ENCODE measurements at places on chromosomes 13 and 19. TPM values are rescaled to one million over a fixed set of nuclear protein-coding genes. Genes with fewer than 3 reads are reported as not detected.

Gene ZNF132
- total RNA-seq: not detected

GRCh38 chr19:16018106-16018755 is 58.1 kb upstream of the TPM4 start:
- H3K36me3 ChIP-seq: no peaks in the 10 kb centered on the region
- H3K4me3 ChIP-seq: no peak overlapping the region
- H3K27ac ChIP-seq: no peak overlapping the region
- H3K27me3 ChIP-seq: no peaks in the 10 kb centered on the region
- DNase-seq: no peak

GRCh38 chr13:23725922-23726321 is 155.7 kb downstream of the TNFRSF19 start:
- H3K27me3 ChIP-seq: no peaks in the 10 kb centered on the region
- H3K27ac ChIP-seq: no peak overlapping the region
- no peak for DNase-seq
- no peaks in the 10 kb centered on the region for H3K4me1 ChIP-seq

DNA sequence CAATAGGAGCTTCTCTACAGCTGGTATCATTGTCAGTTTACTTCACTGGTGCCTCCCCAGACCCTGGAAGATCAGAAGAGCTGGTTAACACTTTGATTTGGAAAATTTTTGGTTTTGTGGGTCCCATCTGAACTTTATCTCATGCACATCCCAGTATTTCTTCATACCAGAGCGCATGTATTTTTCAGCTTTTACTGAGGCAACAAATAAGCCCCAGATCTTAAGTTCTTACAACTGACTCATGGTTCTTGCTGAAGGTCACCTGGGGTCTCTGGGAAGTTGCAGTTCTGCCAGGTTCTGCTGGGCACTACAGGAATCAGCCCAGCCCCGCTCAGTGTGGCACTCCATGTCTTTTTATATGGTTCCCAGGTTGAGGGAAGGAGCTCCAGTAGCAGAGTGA is 1249.9 kb downstream of the EFNB2 start:
- no peaks in the 10 kb centered on the region for H3K36me3 ChIP-seq
- no peak overlapping the region for H3K27ac ChIP-seq
- no peak overlapping the region for H3K4me3 ChIP-seq
- H3K27me3 ChIP-seq: no peaks in the 10 kb centered on the region

- H3K36me3 ChIP-seq: no peaks in the 10 kb centered on the region
- H3K4me1 ChIP-seq: no peaks in the 10 kb centered on the region
- no peaks in the 10 kb centered on the region for H3K27me3 ChIP-seq
- no peak overlapping the region for H3K4me3 ChIP-seq
- no peak for DNase-seq
Observed at GRCh38 chr19:28329429-28329828, 883.5 kb downstream of the UQCRFS1 start.

- no peak overlapping the region for H3K4me3 ChIP-seq
- no peaks in the 10 kb centered on the region for H3K4me1 ChIP-seq
- no peak overlapping the region for H3K27ac ChIP-seq
- no peak for DNase-seq
Observed at GRCh38 chr13:31052478-31052877, 109.2 kb downstream of the HSPH1 start.

Gene SLC17A7
- total RNA-seq: 1.2 TPM

Gene KLK6
- not detected for total RNA-seq

Gene ERFL
- 0.18 TPM for total RNA-seq

- H3K27me3 ChIP-seq: no peaks in the 10 kb centered on the region
- no peak for DNase-seq
- no peak overlapping the region for H3K4me3 ChIP-seq
- no peaks in the 10 kb centered on the region for H3K36me3 ChIP-seq
Observed at GRCh38 chr13:59103004-59103768, 1060.5 kb downstream of the DIAPH3 start.

- H3K36me3 ChIP-seq: no peaks in the 10 kb centered on the region
- H3K4me3 ChIP-seq: no peak overlapping the region
- H3K27ac ChIP-seq: no peak overlapping the region
- no peaks in the 10 kb centered on the region for H3K4me1 ChIP-seq
- H3K27me3 ChIP-seq: no peaks in the 10 kb centered on the region
Observed at GRCh38 chr13:43227721-43228120, 204.3 kb downstream of the DNAJC15 start.

DNA sequence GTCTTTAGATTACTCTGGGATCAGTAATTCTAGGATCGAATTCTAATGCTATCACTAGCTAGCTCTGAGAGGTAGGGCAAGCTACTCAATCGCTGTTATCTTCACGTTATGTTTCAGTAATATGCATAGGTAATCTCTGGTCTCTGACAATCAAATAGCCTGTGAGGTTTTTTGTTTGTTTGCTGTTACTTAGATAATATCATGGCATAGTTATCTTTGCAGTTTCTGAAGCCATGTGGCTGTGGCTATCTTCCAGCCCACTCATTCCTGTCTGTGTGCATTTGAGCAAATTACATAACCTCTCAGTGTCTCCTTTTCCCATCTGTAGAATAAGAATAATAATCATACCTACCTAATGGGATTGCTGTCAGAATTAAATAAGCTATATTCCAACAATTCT is 330.2 kb downstream of the PCDH9 start:
- H3K4me1 ChIP-seq: no peaks in the 10 kb centered on the region
- H3K4me3 ChIP-seq: no peak overlapping the region
- H3K36me3 ChIP-seq: no peaks in the 10 kb centered on the region

Gene ZNF446
- total RNA-seq: 20.7 TPM

Gene ZNF418
- 5.1 TPM for total RNA-seq

GRCh38 chr19:991174-991931 is 7.2 kb downstream of the WDR18 start:
- no peak overlapping the region for H3K4me3 ChIP-seq
- H3K27me3 ChIP-seq: no peaks in the 10 kb centered on the region
- DNase-seq: no peak
- peaks cover 8% of the 10 kb centered on the region for H3K4me1 ChIP-seq
- H3K36me3 ChIP-seq: no peaks in the 10 kb centered on the region

Gene OR10H2
- not detected for total RNA-seq

- no peaks in the 10 kb centered on the region for H3K36me3 ChIP-seq
- H3K4me3 ChIP-seq: no peak overlapping the region
- DNase-seq: no peak
- H3K4me1 ChIP-seq: no peaks in the 10 kb centered on the region
Observed at GRCh38 chr13:32073180-32073864, 41.7 kb downstream of the FRY start.

Gene PSG6
- total RNA-seq: not detected

Gene DZIP1
- total RNA-seq: 22.9 TPM

DNA sequence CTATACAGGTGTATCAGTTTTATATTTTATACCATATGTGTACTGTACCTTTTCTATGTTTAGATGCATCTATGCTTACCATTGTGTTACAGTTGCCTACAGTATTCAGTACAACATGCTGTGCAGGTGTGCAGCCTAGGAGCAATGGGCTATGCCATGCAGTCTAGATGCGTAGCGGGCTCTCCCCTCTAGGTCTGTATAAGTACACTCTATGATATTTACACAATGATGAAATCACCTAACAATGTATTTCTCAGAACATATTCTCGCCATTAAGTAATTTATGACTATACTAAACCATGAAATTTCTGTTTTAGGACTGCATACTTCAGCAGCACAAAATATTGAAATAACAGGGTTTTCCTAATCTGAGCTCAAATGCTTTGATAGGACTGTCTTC is 179.6 kb downstream of the RFC3 start:
- no peak overlapping the region for H3K27ac ChIP-seq
- H3K4me3 ChIP-seq: no peak overlapping the region
- no peaks in the 10 kb centered on the region for H3K36me3 ChIP-seq
- no peaks in the 10 kb centered on the region for H3K27me3 ChIP-seq
- H3K4me1 ChIP-seq: no peaks in the 10 kb centered on the region
- no peak for DNase-seq

DNA sequence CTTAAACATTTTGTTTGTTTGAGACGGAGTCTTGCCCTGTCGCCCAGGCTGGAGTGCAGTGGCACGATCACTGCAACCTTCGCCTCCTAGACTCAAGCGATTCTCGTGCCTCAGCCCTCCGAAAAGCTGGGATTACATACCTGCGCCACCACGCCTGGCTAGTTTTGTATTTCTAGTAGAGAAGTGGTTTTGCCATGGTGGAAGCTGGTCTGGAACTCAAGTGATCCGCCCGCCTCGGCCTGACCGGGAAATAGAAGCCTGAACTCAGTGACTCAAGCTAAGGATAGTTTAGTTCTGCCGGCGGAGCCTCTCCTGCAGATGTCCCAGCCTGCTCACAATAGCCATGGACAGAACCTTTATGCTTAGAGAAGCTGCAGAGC is 53.0 kb upstream of the ZNF254 start:
- no peaks in the 10 kb centered on the region for H3K27me3 ChIP-seq
- DNase-seq: no peak
- H3K4me1 ChIP-seq: 0 out of 2 replicates have a peak, but pooled peaks cover 3% of the 10 kb centered on the region
- H3K4me3 ChIP-seq: peak overlapping the region; percentile 90
- peaks cover 5% of the 10 kb centered on the region for H3K36me3 ChIP-seq

DNA sequence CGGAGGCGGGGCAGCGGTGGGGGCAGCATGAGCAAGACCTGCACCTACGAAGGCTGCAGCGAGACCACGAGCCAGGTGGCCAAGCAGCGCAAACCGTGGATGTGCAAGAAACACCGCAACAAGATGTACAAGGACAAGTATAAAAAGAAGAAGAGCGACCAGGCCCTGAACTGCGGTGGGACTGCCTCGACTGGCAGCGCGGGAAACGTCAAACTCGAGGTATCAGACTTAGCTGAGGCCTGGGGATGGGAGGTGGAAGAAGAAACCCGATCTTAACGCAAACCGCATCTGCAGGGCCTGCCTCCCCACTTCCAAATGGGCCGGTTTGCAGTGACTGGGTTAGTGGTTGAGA is 693 bp downstream of the RFXAP start:
- no peak for DNase-seq
- H3K4me3 ChIP-seq: peak overlapping the region; percentile 76
- H3K4me1 ChIP-seq: peaks cover 9% of the 10 kb centered on the region
- no peaks in the 10 kb centered on the region for H3K36me3 ChIP-seq
- H3K27ac ChIP-seq: peak overlapping the region; percentile 57

DNA sequence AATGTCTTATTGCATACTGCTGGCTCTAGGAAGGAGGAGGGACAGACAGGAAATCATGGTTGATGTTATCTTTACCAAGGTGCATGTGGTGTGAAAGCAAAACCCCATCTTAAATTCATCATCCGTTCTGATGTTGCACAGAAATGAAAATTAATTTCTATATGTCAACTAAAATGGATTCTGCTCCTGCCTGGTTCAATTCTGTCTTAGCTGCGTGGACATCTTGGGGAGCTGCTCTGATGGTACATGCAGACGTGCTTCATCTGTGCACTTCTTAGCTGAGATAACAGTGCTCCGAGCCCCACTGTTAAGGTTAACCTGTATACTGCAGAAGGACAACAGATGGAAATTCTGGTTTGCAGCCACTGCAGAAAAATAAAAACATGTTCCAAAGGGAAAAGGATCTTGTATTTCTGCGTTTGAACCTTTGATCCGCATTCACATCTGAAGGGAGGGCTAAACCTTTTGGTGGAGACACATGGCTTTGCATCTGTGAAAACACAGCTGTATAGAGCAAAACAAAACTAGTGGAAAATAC is 155.6 kb downstream of the TM9SF2 start:
- DNase-seq: no peak
- H3K4me3 ChIP-seq: no peak overlapping the region
- H3K36me3 ChIP-seq: no peaks in the 10 kb centered on the region
- peaks cover 12% of the 10 kb centered on the region for H3K4me1 ChIP-seq

Gene ZNF865
- 25.6 TPM for total RNA-seq

- no peaks in the 10 kb centered on the region for H3K4me1 ChIP-seq
- H3K36me3 ChIP-seq: no peaks in the 10 kb centered on the region
- H3K27ac ChIP-seq: no peak overlapping the region
- no peak overlapping the region for H3K4me3 ChIP-seq
Observed at GRCh38 chr19:9958379-9958821, 22.1 kb upstream of the OLFM2 start.

- no peaks in the 10 kb centered on the region for H3K27me3 ChIP-seq
- H3K4me3 ChIP-seq: peak overlapping the region; percentile 61
- H3K27ac ChIP-seq: peak overlapping the region; percentile 73
- no peaks in the 10 kb centered on the region for H3K36me3 ChIP-seq
- no peak for DNase-seq
- H3K4me1 ChIP-seq: no peaks in the 10 kb centered on the region
Observed at GRCh38 chr19:4456476-4456842, 1.1 kb downstream of the UBXN6 start.

Gene CEACAM4
- total RNA-seq: not detected

DNA sequence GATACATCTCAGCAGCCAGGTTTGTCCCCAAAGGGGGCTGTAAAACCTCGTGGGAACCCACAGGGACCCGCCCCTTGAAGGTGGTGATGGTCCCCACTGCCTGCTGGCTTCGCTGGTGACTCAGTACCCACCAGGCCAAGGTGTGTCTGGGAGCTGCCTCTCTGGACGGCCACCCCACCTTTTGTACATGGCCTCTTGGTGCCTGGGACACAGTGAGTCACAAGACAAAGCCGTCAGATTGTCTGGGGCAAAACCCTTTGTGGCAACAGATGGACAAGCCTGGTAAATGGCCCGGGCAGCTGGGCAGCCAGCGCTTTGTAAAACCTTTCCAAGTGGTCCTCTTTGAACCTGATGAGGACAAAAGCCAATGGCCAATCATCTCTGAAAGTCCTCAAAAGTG is 27.9 kb upstream of the KLF2 start:
- H3K4me1 ChIP-seq: peaks cover 20% of the 10 kb centered on the region
- peak overlapping the region; percentile 48 for H3K27ac ChIP-seq
- no peaks in the 10 kb centered on the region for H3K36me3 ChIP-seq
- H3K4me3 ChIP-seq: no peak overlapping the region
- no peak for DNase-seq

- no peak for DNase-seq
- H3K27ac ChIP-seq: no peak overlapping the region
- no peaks in the 10 kb centered on the region for H3K4me1 ChIP-seq
- H3K36me3 ChIP-seq: no peaks in the 10 kb centered on the region
- no peaks in the 10 kb centered on the region for H3K27me3 ChIP-seq
Observed at GRCh38 chr13:47085346-47085745, 188.5 kb upstream of the HTR2A start.

DNA sequence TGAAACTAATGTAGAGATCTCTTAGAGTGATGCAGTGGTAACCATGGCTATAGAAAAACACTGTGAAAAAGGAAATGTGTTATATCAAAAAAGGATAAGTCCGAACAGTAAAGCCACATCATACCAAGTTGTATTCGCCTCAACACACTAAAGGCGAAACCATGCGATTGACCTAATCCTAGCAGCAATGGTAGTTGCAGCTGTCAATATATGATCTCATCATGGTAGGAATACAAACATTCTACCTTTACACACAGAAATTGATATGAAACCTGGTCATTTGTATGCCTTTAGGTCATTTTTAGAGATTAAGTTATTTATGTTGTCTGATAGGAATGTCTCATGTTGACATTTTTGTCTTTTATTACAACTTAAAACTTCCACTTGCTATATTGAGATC is 271.9 kb downstream of the SLITRK6 start:
- no peak for DNase-seq
- H3K4me3 ChIP-seq: no peak overlapping the region
- H3K4me1 ChIP-seq: peaks cover 4% of the 10 kb centered on the region
- H3K36me3 ChIP-seq: no peaks in the 10 kb centered on the region
- no peaks in the 10 kb centered on the region for H3K27me3 ChIP-seq

GRCh38 chr13:100230769-100231149 is 141.9 kb downstream of the PCCA start:
- no peak for DNase-seq
- H3K4me1 ChIP-seq: peaks cover 22% of the 10 kb centered on the region
- no peak overlapping the region for H3K4me3 ChIP-seq
- H3K27ac ChIP-seq: no peak overlapping the region

Measured in Panc1 (cell line).